ENCODE measurements at places on chromosomes 4 and X.

- DNase-seq = no peak
Measured at GRCh38 chr4:74768857-74769525, 25.3 kb downstream of the BTC start.

- no peak for DNase-seq
Measured at GRCh38 chr4:145730026-145730425, 50.1 kb downstream of the C4orf51 start.

GRCh38 chr4:186557486-186557885, 2.1 kb upstream of the MTNR1A start:
- DNase-seq = no peak

GRCh38 chr4:147846318-147847155, 114.6 kb downstream of the ARHGAP10 start:
- DNase-seq = no peak

DNA sequence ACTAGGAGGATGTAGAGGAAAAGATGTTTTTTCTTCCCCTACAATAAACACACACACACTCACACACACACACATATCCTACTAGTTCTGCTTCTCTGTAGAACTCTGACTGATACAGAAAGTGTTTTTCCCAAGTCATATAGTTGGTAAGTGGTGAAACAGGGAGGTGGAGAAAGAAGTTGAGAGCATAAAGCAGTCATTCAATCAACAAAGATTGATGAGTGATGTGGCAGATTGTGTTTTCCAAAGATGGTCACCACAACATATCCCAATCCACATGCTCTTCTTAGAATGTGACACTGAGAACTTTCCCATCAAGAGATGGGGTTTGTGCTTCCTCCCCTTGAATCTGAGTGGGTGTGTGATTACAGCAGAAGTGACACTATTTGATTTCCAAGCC, 123.4 kb upstream of the ATP6AP2 start:
- DNase-seq = no peak

- DNase-seq = no peak
Measured at GRCh38 chr4:10069075-10069642, 47.4 kb downstream of the WDR1 start.

GRCh38 chr4:107066621-107067020, 30.5 kb upstream of the DKK2 start:
- no peak for DNase-seq

- no peak for DNase-seq
Measured at GRCh38 chrX:111040377-111041017, 55.5 kb upstream of the PAK3 start.

GRCh38 chr4:186702940-186703339, 20.7 kb downstream of the FAT1 start:
- no peak for DNase-seq

DNA sequence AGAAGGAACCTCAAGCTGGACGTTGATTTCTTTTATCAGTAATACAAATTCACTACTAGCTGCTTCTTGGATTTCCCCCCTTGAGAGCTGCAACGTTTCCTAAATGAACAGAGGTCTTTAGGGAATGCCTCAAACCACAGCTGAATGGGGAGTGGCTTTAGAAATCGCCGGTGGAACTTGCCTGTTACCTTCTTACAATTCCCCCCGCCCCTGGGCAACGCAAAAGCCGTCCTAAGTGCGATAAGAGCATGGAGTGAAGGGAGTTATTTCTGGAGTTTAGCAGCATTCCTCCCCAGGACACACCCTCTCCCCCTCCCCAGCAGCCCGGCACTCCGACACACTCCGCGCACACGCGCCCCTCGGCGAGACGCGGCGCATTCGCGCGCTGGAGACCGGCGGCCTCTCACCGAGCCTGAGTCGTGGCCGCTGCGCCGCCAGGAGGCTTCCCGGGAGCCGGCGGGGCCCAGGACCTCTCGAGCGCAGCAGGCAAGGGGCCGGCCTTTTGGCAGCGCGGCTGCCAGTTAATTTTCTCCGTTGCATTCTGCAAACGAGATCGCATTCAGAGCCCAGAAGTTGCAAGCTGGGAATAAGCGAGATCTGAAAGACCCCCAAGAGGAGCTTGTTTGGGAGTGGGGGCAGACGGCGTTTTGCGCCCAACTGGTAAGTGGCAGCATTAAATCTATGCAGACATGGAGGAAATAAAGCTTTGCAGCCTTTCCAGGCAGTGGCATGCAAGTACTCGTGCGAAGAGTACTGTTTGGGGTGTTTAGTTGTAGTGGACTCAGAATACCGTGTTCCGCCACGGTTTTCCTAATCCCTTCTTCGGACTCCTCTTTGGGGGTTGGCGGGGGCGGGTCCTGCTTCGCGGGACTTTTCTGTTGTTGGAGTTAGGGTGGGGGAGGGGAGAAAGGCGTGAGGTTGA, 134.7 kb downstream of the PALLD start:
- DNase-seq = no peak

- no peak for DNase-seq
Measured at GRCh38 chr4:81164623-81165416, 50.2 kb downstream of the PRKG2 start.

- DNase-seq = no peak
Measured at GRCh38 chr4:108725457-108725856, 37.4 kb downstream of the ETNPPL start.

DNA sequence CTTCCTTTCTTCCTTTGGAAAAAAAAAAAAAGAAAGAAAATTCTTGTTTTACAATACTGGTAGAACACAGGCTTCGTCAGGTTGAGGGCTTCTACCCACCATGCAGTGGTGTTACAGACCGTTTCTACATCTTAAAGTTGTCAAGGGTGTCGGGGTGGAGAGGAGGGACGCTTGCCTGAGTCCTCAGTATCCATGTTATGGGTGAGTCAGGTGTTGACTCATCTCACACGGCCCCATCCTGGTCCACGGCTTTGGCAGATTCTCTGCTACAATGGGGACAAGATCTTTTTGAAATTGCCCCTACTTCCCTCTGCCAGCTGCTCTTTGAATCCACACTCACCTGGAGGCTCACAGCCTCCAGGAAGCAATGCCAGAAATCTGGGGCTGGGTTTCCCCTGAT, 310.3 kb upstream of the ZFP42 start:
- no peak for DNase-seq

GRCh38 chr4:103754844-103755243, 35.1 kb upstream of the TACR3 start:
- no peak for DNase-seq

DNA sequence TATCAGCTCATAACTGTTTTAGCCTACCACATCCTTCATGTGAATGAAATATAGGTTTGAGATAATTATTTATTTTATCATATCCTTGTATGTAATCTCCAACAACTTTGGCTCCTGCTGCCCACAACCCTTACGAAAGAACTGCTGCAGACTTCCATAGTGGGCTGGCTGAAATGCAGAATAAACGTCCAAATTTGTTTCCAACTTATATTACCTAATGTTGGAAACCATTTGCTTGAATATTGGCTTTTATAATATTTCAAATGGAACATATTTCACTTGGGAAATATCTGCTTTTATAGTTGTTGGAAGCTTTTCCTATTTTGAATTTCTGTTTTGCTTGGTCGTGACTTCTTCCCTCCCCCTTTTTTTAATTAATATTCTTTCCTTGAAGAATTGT, 45.0 kb upstream of the ITM2A start:
- no peak for DNase-seq

DNA sequence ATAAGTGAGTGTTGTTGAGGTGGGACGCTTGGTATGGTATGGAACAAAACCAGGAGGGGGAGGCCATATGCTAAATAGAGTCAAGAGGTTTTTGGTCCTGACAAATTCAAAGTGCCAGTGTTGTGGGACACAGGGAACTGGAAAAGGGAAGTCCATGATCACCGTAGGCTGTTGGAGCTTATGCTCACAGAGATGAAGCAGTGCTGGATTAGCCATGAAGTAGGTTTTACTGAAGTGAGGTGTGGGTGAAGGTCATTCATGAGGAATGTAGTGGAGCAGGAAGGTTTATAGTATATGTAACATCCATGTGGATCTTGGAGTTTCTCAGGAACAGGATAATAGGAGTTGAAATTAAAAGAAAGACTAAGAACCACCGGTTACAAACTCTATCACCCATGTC, 256.1 kb upstream of the PITX2 start:
- no peak for DNase-seq

DNA sequence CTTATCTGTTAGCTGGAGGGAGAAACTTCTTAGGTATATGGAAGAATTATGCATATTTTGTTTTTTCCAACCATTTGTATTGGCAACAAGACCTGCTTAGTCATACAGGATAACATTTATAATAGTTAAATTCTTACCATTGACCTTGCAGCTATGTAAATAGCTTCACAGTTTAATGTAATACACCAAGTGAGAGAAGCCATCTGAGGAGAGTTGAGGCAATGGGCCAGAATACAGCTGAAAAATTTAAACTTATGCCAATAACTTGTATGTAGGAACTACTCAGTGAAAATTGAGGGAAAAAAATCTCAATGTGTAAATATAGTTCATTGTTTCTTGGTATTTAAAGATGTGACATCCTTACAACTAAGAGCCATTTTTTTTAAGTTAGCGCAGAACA, 273.5 kb downstream of the DACH2 start:
- DNase-seq = no peak

GRCh38 chr4:55458164-55458563, 62.4 kb downstream of the TMEM165 start:
- DNase-seq = no peak

DNA sequence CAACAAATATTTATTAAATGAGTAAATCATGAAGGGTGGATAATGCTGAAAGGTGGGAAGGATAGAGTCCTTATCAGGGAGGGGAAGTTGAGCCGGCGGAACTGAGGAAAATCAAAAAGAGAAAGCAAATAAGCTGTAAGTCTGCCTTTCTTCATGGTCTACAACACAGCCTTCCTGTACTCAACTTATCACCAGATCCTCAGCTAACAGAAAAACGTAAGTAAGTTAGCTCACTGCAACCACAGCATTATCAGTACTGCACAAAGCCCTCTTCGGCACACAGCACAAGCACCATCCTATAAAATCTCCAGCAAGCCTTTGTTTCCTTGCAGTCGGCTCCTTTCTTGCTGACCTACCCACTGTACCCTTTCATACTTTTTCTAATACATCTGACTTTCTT, 70.3 kb downstream of the CRMP1 start:
- DNase-seq = no peak

- no peak for DNase-seq
Measured at GRCh38 chrX:134679644-134680043, 21.4 kb upstream of the PLAC1 start.

- DNase-seq = no peak
Measured at GRCh38 chr4:163269166-163269565, 63.2 kb downstream of the NPY1R start.

DNA sequence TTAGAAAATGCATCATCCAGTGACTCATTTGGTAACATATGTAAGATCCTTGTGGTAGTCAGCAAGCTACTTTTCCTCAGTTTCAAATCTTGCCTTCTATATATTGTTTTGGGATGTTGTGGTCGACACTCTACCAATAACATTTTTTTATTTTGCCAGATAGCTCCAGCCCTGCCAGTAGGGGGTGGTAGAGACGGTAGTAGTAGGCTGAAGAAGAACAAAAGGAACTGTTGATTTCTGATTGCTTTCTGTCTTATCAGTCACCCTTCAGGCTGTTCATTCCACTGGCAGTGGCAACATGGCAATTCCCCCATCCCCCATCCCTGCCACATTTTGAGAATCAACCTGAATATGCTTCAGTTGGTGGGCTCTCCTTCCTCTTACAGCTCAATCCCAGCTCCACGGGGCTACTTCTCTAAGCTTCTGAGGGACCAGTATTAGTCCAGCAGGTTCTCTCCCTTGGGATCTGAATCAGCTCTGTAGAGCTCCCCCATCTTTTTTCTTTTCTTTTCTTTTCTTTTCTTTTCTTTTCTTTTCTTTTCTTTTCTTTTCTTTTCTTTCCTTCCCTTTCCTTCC, 171.5 kb upstream of the VEGFC start:
- DNase-seq = no peak

DNA sequence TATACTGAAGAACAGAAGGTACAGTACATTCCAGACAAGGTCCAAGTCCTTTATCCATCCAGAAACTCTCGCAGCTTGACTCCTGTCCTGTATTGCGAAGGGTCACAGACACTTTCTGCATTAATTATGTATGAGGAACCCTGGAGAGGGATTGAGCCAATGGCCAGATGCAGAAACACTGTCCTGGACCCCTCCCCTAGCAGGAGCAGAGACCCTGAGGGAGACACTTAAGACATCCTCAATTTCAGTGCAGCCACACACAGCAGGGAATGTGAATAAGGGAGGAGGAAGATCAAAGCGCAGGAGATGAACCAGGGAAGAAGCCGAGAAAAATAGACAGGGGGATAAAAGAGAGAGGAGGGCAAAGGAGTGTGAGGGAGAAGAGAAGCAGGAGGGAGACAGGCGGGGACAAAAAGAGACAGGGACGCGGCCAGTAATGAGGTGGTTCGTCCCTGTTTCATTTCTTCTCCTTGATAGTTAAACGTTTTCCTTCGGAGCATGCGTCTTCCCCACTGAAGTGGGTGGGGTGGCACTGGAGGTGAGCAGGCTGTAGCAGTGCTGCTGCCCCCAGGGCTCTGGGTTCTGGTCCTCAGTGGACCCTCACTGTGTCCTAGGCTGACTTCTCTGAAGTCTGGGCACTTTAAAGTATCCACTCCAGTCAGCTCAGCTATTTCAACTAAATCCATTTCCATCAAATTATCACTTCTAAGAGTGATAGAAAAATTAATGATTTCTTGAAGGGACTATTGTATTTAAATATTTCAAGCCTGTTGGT, 356.4 kb upstream of the NOCT start:
- no peak for DNase-seq

DNA sequence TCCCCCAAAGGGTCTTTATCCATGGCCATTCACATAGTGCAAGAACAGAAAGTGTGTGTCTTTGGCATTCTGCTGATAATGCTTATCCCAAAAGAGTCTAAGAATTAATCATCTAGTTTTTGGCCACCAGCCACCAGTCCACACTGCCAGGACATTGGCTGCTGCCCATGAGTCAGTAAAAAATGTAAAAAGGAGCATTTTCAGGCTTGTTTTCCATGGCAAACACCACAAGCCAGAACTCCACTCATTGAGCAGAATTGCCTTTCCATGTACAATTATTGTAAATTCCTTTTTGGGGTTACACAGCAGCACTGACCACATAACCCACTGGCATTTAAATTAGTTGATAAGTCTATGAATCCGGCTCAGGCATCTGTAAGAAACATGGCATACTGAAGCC, 89.2 kb upstream of the PRDX4 start:
- DNase-seq = no peak

- no peak for DNase-seq
Measured at GRCh38 chr4:145406970-145407369, 74.7 kb upstream of the SMAD1 start.

DNA sequence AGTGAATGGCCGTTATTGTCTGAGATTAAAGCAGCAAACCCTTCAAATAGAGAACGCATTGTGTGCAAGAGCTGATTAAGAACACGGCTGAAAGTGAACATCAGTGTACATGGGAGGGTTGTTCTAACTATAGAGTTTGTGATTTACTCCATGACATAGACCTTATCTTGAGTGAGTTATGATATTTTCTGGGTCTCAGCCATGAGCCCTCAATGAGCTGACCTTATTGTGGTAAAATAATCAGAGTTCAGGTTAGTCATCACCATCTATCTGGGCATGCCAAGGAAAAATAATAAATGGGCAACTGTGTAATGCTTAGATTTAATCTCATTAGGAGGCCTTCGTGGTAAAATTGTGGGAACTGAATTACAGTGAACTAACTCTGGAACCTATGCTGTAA, 33.2 kb upstream of the CLDN24 start:
- DNase-seq = no peak
